ENCODE measurements at places on chromosomes 11 and 22.

DNA sequence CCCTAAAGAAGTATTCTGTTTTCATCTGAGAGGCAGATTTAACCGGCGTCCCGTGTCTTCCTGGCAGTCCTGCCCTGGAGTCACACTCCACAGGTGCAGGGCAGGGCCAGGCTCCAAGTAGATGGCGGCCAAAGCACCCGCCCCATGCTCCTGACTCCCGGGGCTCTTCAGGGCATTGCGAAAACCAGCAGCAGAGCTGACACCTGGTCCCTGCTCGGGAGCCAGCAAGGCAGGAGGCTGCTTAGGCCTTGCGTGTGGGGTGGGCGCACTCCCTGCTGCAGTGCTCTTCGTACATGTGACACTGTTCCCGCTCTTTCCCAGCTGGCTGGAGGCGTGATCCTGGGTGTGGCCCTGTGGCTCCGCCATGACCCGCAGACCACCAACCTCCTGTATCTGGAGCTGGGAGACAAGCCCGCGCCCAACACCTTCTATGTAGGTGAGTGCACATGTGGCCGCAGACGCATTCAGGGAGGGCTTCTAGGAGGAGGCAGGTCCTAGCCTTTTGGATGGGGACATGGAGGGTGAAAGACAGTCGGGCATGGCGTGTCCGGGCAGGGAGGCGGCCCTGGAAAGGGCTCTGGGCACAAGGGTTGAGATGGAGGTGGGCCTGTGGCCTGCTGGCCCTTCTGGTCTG lies 10.3 kb upstream of the TSSC4 start:
- DNase-seq: no peak

GRCh38 chr11:73266646-73267020 lies 5.5 kb upstream of the P2RY6 start:
- peak; percentile 14 for DNase-seq

DNA sequence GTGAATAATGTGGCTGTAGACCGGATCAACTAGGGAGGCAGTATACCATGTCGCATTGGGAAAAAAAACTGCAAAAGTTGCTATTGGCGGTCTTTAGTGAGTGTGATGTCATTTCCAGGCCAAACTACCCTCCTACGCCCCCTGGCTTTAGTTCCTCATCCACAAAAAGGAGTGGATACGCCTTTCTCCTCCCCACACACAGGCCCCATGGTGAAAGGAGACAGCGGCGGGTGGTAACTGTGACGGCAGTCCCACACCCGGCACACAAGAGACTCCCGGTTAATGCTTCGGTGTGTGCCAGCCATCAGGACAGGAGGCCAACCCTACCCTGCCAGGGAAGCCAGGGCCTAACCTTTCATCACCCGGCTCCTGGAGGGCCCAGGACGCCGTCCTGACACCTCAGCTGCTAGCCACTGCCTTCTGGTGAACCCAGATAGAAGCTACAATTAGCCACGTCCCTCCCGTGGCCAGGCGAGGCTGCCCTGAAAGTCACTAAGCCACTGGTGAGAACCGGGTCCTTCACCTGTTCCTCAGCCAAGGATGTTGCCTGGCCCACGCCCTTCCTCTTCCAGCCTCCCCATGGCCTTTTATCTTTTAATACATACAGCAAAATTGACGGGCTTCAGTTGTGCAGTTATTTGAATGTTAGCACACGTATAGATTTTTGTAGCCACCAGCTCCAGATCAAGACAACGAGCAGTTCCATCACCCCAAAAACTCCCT lies 10.8 kb downstream of the TP53I11 start:
- DNase-seq: no peak

DNA sequence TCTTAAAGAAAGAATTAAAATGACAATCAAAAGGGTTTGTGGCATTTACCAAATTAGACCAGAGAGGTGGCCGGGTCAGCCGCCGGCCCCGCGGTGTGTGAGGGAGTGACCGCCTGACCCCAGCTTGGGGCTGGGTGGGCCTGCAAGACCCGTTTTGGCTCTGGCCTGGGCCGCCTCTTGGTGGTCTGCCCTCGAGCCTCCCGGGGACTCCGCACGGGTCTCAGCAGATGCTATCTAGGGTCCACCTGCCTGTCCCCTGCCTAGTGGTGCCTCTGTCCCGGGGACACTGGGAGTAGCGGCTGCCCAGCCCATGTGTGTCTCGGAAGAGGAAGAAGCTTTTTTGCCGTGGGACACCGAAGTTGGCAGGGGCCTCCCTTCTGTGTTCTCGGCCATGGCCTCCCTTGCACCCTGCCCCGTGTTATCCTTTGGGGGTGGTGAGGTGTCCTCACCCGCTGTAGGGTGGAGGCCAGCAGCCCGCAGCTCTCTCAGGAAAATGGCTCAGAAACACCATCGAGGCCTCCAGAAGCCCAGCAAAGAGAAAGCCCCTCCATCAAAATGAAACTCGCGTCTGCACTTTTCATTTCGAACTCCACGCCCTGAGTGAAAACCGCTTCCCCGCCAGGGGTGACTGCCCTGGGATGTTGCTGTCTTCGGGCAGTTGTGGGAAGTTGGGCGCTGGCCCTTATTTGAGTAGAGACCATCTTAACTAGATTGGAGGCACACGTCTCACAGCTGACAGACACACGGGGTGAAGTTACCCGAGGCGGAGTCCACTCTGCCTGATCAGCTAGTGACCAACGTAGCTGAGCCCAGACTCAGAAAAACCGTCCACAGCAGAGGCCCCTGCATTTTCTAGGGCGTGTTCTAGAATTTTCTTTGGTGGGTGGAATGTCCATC lies 8.0 kb downstream of the CCND1 start:
- no peak for DNase-seq

DNA sequence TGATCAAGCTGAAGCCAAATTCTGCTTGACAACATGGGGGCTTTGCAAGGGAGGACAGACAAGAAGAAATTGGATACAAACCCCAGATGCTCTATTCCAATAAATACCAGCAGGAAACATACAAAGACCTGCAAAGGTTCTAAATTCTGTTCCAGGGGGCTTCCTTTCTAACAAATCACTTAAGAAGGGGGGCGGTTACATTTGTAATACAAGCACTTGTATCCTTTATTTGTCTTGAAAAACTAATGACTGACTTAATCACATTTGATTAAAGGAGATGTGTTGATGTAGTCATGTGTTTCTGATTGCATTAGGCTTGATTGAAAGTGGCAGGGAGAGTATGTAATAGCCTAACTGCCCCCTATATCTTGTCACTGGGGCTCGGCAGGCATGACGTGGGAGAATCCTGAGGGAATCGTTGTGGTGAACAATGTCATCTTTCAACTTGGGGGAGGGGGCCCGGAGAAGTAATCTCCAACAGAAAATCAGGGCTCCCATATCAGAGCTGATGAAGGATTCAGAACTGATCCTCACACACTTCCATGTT lies 361.7 kb downstream of the INSC start:
- no peak for DNase-seq

GRCh38 chr11:82701847-82702520 lies 31.7 kb downstream of the FAM181B start:
- no peak for DNase-seq

- DNase-seq: no peak
Observed at GRCh38 chr11:94184846-94185245, 56.2 kb downstream of the PANX1 start.

GRCh38 chr11:33256031-33256812 lies 959 bp upstream of the HIPK3 start:
- no peak for DNase-seq

DNA sequence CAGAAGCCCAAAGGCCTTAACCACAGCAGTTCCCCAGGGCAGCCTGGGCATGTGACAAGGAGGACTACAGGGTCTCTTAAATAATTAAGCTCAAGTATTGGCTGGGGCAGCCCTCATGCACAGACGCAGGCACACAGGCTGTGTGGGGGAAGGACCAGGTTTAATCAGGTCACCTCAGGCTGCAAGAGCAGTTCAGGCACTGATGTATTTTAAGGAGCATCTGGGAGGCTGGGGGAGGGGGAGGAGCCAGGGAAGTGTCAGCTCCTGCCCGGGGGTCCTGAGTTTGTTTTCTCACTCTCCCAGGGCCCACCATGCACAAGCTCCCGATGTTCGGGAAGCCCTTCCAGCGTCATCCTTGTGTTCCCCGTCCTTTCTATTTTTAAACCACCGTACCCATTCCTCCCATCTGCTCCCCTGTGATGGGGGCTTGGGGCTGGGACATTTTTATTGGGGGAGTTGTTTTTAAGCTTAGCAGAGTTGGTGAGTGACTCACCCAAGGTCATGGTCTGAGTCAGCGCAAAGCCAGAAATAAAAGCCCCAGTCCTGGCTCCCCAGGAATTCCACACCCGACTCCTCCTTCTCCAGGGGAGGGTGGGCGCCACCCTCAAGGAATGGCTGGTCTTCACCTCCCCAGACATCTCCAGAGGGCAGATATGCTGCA lies 2.4 kb downstream of the CSDC2 start:
- no peak for DNase-seq

DNA sequence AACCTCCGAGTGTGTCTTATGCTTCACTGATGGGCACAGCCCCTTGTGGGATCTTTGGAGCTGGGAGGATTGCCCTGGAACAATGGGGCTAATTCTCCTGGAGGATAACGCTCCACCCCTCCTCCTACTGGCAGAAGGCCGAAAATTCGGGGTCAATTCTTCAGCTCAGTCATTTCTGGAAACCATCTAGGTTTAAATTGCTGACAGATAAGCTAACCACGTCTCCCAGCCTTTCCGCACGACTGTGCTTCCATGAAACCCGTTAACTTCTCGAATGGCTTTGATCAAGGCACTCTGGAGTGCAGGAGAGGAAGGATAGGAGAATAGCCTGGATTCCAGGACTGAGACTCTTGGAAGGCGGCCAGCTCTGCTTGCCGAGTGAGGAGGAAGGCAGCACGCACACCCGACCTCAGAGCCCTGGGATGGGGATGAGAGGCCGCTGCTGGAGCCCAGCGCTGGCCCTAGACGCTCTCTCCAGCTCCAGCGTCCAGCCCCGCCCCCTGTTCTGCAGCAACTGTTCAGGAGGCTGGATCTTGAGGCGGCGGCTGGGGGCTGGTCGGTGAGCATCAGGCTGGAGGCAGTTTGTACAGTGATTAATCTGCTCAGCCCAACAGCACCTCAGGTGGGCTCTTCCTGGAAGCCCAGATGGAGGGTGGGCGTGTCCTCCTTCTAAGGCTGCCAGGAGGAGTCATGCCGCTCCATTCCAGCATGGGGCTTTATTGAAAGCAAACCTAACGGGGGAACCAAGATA lies 176.7 kb upstream of the NCAM1 start:
- no peak for DNase-seq

- DNase-seq: no peak
Observed at GRCh38 chr11:15481871-15482270, 367.1 kb downstream of the INSC start.
